LHCN-M2 (cell line): ENCODE measurements at places on chromosomes 2 and 18. TPM values are rescaled to one million over a fixed set of nuclear protein-coding genes. Genes with fewer than 3 reads are reported as not detected.

Gene BCL11A
- 0.11 and 0.13 TPM in 2 replicates for total RNA-seq

DNA sequence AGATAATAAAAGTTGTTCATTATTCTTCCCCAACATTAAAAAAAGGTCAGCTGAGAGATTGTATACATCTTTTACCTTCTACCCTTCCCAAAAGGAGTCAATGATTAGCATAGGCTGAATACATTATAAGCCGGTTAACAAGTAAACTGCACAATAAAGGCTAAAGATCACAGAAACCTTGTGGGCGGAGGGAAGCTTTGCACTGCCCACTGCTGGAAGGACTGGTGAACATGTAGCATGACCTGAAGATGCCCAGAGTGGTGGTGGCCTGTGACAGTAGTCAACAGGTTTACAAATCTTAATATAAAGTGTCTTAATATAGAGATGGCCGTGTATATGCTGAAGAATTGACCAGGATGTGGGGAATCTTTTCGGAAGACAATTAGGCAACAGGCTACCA lies 35.6 kb downstream of the ARL5A start:
- DNase-seq, result no peak

- no peak for DNase-seq
These were observed 12.5 kb downstream of the TTLL4 start for GRCh38 chr2:218722876-218723785.

DNA sequence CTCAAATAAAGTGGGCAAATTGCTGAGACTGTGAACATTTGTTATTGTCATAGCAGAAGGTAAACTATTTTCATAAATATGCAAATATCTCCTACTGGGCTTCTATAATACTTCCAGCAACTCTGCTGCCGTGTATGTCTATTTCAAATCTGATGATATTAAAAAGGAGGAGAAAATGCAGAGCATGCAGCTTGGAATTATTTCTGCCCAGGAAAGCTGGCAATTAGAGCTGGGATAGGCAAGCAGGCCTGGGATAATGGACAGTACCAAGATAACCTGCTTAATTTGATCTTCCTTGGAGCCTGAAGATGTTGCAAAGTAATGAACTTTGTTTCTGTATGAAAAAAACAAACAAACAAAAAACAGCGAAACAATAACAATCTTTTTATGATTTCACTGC lies 72.8 kb downstream of the HNMT start:
- DNase-seq, result no peak

GRCh38 chr2:64393383-64394010 lies 60.5 kb upstream of the LGALSL start:
- no peak for DNase-seq

DNA sequence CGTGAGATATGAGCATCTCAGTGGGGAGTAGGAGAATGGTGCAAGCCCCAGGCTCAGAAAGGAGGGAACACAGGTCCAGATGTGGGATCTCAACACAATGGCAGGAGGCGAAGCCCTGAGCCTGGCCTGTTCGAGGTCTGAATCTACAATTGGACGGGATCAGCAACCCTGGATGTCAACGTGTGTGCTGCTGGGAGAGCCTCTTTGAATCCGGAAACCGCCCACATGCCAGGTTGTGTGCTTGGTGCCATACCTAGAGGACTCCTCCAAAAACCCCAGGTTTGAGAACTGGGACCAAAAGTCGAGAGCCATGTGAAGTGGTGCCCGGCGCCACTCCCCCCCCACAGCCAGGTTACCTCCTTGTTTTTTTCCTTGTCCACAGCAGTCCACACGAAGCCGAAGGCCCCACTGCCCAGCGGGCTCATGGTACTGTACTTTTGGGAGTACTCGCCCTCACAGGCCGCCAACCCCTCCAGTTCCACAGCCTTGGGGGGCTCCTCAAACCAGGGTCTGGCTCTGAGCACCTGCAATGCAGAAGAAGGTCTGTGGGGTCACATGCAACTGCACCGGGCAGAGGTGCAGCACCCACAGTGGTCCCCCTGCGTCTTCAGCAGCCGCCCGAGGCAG lies 20.4 kb upstream of the MTERF4 start:
- DNase-seq, result no peak

- DNase-seq, result peak; percentile 62
These were observed at the start of gene OTX1 for GRCh38 chr2:63050334-63051041. TSS of gene OTX1 (plus strand) at chr2:63050830. CDS start at chr2:63052991, 2,161 bp downstream.

DNA sequence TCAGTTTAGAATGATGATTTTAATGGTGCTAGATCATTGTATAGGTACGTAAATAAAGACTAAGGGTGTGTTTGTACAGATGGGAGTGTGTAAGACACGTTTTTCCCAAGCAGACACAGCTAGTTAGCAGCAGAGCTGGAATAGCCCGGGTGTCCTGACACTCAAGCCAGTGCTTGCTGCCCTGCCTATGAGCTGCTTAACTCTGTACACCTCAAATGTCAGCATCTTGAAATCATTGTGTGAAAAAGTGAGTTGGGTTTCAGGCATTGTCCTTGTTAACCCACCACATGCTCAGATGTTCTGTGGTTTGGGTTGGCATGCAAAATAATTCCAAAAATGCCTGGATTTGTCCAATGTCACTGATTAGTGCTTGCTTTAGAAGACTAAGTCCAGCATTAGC lies 13.0 kb upstream of the TET3 start:
- DNase-seq, result peak; percentile 62

GRCh38 chr2:213740453-213740852 lies 456.2 kb downstream of the SPAG16 start:
- no peak for DNase-seq

- DNase-seq, result no peak
These were observed 895.8 kb downstream of the TSN start for GRCh38 chr2:122651236-122651635.

DNA sequence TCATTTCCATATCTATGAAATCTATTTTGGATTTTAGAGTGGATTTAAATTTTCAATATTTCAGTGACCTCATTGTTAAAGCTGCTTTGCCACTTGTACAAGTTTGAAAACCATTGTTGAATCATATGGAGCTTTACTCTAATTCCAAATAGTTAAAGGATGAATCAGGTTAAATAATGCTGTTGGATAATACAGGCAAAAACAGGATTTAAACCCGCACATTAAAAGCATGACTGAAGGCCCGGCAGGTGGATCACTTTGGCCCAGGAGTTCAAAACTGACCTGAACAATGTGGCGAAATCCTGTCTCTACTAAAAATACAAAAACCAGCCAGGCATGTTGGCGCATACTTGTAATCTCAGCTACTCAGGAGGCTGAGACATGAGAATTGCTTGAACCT lies 68.3 kb downstream of the RIF1 start:
- peak; percentile 21 for DNase-seq
